Stimulated activated CD4-positive, alpha-beta T cell treated with anti-CD3 and anti-CD28 coated beads, TNF-alpha, amount 100 ng/mL, for 1 hour (primary cell): ENCODE measurements at places on chromosomes 7 and 10.
A peak's percentile ranks its signal among the peaks of the same experiment; 100 is the strongest.

DNA sequence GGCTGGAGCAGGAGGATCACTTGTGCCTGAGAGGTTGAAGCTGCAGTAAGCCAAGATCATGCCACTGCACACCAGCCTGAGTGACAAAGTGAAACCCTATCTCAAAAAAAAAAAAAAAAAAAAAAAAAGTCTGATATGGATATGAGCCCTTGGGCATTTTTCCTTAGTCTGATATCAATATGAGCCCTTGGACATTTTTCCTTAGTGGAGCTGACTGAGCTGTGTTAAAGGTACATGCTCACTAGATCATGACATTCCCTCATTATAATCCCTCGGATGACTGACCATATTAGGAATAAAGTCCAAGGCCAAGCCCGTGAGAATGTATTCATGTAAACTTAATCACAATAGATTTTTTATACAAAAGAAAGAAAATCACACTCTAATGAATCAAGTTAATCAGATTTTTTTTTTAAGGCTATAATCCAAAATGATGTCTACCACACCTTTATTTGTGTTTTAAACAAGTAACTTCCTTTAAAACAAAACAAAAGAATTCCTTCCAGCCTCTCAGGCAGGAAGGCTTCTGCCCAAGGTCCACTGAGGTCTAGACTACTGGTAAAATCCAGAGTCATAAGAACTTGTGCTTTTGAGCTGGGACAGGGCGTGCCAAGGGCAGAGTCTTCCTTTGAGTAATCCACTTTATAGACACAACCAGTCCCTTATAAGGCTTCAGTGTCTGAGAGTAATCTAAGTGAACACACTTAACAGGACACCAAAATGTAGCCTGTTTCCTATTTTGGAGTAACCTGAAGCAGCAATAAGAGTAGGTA lies 5.5 kb downstream of the PPA1 start:
- DNase-seq: no peak

GRCh38 chr7:105480931-105481330 lies 41.1 kb downstream of the PUS7 start:
- no peak for DNase-seq

DNA sequence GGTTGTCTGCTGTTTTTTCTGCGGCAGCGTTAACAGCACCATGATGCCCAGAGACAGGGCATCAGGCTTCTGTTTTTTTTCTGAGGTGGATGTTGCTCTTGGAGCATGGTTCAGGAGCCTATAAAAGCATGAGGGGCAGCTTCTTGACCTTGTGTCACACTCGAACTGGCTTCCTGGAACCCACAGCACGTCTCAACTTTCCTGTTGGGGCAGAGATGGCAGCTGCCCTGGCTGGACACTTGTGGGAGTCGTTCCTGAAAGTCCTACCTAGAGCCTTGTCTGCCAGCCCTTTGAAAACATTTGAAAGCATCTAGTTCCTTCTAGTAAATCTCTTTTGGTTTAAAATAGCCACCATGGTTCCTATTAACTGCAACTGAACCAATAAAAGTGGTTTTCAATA lies 28.9 kb upstream of the PRKAG2 start:
- no peak for DNase-seq

- no peak for DNase-seq
Observed at GRCh38 chr7:68311958-68312357, 1286.3 kb upstream of the AUTS2 start.

DNA sequence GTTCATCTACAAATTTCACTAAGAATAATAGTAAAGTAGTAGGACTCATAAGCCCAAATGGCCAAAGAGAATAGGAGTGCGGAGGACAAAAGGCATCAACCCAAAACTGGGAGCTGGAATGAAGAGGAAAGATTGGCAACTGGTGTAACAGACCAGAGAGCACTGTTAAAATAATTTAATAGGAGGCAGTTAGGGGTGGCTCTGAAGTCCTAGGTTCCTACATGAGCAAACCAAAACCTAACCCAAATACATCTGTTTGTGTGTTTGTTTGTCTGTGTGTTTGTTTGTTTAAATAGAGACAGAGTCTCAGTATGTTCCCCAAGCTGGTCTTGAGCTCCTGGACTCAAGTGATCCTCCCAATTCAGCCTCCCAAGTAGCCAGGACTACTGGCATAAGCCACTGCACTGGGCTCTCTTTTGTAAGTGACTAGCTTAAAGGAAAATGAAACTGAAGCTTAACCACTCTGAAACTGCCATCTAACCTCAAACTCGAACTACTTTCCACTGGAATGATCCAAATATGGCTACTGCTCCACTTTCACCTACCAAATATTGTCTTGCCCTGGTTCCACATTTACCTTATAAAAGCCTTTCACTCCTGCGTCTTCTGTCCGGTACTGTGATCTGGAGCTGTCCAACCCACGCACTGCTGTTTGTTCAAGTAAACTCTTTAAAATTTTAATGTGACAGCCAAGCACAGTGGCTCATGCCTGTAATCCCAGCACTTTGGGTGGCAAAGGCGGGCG lies 94.9 kb downstream of the AKR1D1 start:
- no peak for DNase-seq

DNA sequence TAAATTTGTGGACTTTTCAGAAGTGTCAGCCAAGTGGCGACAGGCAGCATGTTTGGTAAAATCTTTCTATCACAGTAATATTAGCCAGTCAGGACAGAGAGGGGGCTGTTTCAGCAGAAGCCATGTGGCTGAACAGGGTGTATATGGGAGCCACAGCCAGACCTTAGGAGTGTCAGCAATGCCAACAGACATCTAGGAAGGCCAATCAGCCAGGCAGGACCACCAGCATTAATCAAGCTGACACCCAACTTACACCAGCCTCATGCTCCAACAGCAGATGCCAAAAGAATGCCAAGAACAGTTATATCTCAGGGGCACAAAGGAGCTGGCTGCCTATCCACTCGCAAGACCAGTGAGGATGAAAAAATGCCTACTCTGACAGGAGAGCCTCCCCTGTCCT lies 54.8 kb downstream of the RAPGEF5 start:
- no peak for DNase-seq

DNA sequence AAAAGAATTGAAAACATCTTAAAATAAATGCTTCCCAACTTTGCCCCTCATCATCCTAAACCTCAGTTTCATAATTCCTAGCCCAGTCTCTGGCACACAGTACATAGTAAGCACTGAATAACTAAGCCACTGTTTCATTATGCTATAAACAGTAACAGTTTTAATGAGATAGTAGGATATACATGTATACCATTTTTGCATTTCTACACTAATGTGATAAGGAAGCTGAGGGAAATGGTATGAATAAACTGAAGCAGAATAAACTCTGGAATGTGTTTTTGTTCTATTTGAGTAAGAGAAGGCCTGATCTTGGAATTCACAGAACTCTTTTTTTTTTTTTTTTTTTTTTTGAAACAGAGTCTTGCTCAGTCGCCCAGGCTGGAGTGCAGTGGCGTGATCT lies 8.8 kb downstream of the NAPEPLD start:
- no peak for DNase-seq

GRCh38 chr10:21285742-21286331 lies 239.6 kb downstream of the SKIDA1 start:
- DNase-seq: no peak

DNA sequence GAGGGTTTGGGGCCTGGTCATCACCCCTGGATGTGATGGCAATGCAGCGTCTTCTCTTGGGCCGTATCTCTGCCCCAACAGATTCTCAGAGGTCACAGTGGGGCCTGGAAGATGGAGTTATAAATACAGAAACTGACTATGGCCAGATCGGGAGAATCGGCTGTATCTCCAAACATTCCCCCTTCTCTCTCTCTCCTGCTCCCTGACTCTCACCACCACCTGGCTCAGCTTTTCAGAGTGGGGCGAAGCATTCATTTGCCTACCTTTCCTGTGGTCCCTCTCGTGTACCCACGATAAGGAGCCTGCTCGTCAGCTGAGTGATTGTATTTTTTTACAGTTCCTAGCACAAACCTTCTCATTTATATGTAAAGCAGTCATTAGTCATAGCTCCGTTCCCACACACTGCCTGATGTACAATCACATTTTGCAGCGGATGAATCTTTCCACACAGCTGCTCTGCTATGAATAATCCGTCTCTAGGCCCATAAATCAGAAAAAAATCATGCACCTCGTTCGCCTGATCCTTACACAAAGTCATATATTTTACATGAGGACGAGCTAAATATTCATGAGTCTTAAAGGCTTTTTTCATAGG lies 23.2 kb upstream of the BTRC start:
- no peak for DNase-seq

DNA sequence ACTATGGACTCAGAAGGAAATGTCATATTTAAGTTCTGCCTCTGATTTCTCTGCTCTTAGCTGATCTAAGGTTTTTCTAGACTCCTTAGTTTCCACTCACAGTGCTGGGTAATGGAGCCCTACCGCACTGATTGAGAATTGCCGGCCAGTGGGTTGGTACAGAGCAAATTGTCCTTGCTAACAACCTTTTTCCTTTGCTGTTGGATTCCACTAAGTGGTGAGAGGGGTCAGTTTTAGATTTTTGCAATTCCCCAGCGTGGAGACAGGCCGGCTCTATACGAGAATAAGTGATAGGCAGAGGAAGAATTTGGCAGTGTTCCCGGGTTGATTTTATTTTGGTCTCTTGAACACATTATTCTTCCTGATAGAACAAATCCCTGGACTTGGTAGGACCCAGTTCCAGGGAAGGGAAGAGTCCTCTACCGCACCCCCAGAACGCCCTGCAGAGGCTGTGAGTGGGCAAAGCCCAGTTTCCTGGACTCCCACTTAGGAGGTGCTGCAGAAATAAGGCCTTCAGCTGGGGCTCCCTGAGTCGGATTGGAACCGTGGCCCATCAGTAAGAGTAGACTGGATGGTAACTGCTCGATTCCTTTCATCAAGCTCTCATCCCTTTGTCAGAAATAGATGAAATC lies 3.0 kb upstream of the NRP1 start:
- DNase-seq: no peak

- no peak for DNase-seq
Observed at GRCh38 chr7:158549616-158550393, 37.8 kb downstream of the PTPRN2 start.

GRCh38 chr10:132845780-132846595 lies 60.0 kb upstream of the NKX6-2 start:
- no peak for DNase-seq

DNA sequence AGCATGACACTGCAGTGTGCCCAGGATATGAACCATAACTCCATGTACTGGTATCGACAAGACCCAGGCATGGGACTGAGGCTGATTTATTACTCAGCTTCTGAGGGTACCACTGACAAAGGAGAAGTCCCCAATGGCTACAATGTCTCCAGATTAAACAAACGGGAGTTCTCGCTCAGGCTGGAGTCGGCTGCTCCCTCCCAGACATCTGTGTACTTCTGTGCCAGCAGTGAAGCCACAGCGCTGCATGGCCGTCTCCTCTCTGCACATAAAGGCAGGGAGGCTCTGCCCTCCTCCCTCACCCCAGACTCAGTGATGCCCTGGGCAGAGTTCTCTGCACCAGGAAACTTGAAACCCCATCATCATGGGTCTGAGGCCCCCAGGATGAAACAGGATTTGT lies 70.7 kb upstream of the PRSS58 start:
- DNase-seq: no peak

DNA sequence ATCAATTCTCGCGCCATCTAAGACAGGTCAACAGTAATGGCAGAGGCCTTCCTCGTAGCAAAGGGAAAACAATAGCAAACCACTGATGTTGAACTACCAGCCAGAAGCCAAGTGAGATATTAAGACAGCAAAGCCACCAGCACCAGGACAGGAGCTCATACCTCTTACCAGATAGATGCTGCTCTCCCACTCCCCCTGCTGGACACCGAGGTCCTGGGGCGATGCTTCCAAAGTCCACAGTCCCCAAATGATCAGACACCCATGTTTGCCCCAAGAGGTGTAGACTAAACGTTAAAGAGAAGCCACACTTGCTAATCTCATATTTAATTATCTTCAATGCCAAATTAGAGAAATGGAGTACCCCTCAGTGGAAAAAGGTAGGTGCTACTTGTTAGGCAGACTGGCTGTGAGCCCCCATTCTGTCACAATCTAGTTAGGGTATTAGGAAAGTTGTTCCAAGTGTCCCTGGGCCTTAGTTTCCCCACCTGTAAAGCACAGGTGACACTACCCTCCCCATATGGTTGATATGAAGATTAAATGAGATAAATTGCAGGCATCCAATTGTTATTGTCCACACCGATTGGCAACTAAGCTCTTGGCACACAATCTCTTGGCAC lies 39.9 kb downstream of the TOMM7 start:
- DNase-seq: peak; percentile 31

GRCh38 chr10:17871036-17871435 lies 61.9 kb downstream of the MRC1 start:
- DNase-seq: no peak

DNA sequence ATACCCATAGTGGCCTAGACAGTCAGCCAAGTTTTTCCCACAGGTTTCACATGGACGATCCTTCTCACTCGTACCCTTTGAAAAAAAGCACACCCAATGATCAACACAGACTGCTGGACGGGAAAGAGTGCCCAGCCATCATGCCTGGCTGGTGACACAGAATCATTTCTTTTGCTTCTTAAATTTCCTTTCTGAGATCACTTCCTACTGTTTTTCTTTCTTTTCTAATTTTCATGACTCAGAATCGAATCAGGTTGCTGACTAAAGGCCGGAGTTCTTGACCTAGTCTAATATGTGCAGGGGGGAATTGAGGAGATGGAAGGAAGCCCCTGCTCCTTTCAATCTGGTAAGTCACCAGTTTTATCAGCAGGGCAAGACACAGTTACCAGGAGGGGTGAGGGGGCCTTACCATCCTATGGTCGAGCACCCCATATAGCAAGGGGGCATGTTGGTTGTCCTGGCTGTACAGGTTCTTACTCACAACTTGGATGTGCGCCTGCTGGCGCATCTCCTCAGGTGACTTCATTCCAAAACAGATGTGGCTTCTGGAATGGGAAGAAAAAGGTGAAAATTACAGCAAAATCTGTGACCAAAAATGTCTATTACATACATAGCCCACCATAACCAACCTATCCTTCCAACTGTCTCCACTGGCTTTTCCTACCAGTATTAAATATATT lies 3.5 kb downstream of the POLR3A start:
- DNase-seq: no peak

DNA sequence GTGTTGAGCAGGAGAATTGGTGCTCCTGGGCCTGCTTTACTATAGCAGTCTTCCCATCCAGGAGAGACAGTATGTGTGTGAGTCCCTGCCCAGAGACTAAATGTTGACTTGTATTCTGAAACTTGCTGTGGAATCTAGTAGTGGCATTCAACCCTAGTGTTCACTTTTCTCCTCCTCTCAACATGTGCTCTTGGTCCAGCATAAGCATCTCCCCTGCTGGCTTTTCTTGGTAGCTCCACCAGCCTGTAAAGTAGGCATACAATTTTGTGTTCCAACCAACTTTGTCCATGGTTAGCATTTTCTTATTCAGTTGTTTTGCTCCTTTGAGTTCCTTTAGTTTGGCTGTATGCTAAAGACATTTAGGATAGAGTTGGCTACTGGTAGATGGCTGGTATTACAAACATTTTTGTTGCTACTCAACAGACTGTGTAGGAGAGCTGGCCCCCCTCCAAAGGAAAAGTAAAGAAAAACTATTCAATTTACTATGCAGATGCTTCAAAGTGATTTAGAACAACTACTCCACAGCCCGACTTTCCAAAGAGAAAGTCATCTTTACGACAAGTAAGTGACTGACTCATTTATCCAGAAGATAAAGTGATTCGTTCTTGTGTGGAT lies 46.0 kb downstream of the ASB4 start:
- no peak for DNase-seq
